ENCODE measurements at places on chromosomes 2 and 18.

DNA sequence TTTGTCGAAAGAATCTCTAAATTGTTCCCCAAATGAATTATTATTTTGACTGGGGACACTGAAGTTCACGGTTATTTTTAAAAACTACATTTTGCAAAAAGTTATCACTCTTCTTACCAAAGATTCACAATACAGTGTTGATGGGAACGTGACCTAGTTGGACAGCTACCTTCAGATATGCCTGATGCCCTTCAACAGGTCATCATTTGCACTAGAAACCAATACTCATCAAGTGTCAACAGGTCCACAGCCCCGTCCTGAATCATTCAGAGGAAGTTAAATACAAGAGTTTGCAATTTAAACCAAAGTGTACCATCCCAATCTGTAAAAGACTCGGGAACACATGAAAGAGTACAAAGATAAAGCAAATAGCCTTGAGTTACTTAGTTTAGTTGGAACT lies 28.3 kb downstream of the BCL2 start:
- DNase-seq, result no peak

GRCh38 chr18:9066358-9066757 lies 36.1 kb upstream of the NDUFV2 start:
- peak; percentile 96 for DNase-seq

DNA sequence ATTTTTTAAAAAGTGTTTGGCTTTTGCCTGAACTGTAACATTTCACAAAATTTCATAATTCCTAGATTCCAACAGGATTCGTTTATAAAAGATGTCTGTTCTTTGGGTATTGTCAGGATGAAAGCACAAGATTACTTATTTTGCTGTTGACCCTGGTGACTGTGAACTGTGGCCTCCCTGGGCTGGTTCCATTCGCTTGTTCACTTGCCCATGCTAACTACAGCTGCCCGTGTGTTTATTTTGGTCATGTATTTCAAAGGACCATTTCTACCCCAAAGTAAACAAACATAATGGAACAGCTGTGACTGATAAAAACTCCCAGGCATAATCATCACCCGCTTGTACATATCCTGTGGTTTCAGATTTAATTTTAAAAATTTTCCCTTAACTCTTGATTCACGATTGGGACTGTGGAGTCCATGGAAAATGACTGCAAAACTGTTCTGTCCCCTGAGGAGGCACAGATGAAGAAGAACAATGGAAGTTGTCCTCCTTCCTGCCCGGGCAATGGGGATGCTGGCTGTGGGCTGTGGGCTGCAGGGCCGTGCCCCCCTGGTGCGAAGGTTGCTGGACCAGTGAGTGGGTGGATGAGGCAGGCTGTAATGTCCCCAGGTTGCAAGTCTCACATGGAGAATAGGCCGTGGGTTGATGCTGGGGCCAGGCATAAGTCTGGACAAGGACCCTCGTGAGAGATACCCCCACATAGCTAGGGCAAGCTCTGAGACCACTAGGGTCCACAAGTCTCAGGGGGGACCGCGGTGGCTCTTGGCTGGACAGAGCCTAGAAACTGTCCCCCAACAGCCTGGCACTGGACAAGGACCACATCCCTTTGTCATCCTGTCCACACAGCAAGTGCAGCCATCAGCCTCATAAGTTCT lies 28.9 kb upstream of the HDAC4 start:
- no peak for DNase-seq

GRCh38 chr2:82879803-82880202 lies 1579.3 kb downstream of the SUCLG1 start:
- no peak for DNase-seq

GRCh38 chr2:240896871-240897692 lies 1.1 kb upstream of the MAB21L4 start:
- DNase-seq, result peak; percentile 87

DNA sequence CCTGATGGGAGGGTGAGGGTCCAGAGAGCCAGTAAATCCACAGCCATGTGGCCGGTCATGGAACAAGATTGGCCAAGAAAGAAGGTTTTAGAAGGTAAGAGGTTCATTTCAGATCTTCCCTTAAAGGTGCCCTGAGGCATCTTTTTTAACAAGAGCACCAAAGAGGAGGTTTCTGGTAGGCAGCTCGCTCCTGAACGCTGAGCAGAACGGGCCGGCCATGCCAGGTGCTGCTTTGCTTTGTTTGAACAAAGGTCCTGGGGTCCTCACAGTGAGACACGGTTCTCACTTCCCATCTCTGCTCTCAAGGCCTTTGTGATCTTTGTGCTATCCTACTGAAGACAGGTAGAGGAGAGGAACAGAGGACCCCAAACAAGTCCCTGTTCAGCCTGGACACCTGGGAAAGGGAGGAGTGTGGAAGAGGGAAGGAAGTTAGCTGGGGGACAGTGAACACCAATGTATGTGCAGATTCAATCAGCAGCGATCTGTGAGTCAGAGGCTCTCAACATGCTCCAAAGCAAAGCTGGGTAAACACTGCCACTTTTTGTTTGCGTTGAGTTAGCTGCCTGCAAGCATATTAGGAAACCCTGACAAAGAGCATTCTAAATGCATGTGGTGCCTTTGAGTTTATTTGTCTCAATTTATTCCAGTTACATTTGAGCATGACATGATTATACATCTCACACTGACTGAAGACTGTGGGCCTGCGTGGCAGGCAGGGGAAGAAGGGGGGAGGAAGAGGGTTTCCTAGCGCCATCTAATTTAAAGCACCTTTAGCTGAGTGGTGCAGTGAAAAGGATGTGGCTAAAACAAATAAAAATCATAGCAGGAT lies 102.4 kb downstream of the ASB1 start:
- DNase-seq, result no peak

DNA sequence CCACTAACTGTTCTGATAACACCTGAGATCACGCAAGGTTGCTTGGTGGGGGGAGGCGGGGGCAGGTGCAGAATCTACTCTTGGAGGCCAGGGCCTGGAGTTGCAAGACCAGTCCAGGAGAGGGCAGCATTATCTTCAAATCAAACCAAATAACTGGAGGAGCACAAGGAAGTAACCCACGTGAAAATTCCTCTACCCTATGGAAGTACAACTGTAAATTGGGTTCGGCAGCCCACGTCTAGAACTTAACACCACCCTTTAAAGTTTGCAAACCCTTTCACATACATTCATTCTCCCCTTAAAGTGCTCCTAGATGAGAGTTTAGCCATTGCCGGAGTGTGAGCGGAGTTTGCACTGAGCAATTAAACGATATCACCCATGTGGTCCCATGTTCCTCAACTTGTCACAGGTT lies 19.6 kb upstream of the CXCR1 start:
- DNase-seq, result peak; percentile 68

- DNase-seq, result no peak
Measured at GRCh38 chr2:135798762-135799161, 38.2 kb downstream of the LCT start.

DNA sequence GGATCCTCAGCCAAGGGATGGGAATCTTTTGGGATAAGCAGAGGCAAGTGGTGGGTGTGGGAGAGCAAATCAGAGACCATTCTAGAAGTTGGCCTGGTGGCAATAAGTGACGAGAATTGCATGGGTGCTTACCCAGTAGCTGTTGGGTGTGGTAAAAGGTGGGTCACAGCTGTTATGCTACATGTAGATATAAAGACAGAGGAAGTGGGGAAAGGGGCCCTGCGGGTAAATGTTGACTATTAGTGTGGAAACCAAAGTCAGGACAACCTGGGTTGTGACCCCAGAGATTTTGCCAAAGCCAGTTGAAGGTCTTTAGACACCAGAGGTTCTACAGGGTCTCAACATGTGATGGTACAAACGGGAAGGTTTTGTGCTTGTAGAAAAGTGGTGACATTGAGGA lies 443.6 kb upstream of the HNRNPA3 start:
- DNase-seq, result no peak

DNA sequence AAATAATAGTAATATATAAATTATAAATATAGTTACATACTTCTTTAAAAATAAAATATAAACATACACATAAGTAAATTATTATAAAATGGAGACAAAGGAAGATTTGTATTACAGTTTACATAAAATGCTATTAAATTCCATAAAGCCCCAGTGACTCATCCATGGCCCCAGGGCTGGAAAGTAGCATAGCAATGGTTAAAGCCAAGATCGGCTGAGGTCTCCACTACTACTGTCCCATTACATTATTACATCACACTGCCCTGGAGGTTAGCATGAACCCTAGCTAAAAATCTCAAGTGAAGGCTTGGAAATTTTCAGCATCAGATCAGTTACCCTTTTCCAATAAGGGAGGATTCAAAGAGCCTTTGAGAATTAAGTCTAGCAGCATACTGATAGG lies 936.2 kb downstream of the DSC3 start:
- no peak for DNase-seq

- no peak for DNase-seq
Measured at GRCh38 chr2:201837391-201837790, 31.1 kb downstream of the CDK15 start.

DNA sequence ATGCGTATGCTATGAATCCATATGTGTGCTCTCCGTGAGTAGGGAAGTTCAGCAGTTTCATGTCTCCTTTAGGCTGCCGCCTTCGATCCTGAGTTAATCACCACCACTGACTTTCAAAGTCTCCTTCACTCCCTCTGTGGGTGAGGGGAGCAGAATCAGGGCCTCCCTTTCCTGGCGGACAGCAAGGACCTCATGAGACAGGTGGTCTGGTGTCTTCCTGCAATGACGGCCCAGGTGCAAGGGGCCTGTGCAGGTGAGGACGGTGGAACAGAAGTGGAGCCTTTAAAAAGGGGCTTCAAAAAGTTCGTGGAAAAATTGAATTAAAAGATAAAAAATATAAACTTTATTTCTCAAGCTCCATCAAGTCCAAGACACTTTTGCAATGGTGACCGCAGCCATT lies 222.6 kb downstream of the TWIST2 start:
- no peak for DNase-seq

DNA sequence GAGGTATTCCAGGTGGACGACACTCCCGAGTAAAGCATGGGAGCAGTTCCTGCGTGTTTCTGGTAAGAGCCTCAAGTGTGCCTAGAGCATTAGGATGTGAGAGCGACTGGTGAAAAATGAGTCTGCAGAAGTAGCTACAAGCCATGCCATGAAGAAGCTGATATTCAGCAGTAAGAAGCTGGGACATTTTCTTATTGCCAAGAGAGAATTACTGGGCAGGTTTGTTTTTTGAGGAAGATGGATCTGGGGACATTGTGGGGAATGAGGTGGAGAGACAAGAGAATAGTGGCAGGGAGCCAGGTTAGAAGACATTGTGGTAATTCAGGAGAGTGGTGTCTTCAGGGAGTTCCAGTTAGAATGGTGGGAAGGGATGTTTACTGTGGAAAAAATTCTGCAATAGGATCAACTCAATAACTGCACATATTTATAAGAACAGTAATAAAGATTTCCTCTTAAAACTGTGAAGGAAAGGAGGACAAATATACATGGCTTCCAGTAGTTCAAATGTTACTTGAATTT lies 38.2 kb downstream of the CRIM1 start:
- no peak for DNase-seq

DNA sequence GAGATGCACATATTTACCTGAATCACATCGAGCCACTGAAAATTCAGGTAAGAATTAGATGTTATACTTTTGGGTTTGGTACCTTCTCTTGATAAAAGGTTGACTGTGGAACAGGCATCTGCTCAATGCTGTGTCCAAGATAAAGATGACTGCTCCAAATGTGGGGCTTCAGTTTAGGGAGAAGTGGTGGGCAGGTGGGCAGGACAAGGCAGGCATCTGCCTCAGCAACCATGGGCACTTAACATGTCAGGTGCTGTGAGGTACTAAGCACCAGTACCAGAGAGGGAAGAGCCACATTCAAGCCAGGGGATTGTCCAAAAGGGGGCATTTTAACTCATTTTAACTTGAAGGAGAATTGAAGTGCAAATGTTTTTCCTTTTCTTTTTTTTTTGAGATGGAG lies 14.0 kb downstream of the TYMS start:
- DNase-seq, result no peak

DNA sequence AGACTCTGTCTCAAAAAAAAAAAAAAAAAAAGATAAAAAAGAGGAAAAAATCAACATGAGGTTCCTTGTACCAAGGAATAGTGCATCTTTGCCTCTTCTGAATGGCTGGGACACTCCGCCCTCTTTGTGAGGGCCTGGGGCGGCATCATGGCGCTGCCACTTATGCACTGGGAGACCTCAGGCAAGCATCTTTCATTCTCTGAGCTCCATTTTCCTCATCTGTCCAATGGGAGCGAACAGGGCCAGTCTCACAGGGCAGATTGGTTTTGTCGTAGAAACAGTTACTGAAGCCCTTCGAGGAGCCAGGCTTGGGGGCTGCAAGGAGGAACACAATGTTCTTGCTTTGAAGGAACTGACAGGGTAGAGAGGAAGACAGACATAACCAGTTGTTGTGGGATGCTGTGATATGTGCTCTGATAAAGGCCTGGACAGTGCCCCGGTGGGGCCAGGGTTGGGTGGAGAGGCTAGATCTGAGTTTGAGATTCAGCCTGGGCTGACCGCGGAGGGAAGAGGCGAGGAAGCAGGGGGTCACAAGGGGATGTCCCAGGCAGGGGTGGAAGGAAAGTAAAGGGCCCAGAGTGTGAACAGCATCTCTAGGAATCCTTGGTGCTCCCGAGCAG lies 14.1 kb downstream of the ZFP36L2 start:
- DNase-seq, result no peak

DNA sequence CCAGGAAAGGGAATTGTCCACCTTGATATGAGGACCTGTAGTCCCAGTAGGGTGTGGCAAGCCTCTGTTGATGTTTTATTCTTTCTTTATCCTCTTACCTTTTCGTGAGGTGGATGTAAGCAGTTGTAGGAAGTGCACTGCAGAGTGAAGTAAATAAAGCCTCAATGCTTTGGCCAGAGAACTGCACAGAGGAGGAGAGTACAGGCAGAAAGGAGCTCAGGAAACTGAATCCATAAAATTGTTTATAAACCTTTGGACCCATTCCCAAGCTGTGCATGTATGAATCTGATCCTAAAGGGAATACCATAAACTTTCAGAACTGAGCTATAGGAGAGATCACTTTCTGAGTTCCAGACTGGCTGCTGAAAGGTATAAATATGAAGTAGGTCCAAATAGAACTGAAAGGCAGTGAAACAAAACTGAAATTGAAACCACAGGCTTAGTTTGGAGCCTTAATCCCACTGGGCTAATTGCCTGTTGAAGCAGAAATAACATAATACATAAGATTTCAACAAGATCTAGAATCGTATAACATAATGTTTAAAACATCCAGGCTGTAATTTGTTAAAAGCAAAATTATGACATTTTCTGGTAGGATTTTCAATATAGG lies 17.9 kb upstream of the SLC9A4 start:
- no peak for DNase-seq

GRCh38 chr2:56182420-56182819 lies 1.4 kb upstream of the CCDC85A start:
- no peak for DNase-seq

GRCh38 chr2:12774395-12774727 lies 57.6 kb downstream of the TRIB2 start:
- DNase-seq, result no peak

DNA sequence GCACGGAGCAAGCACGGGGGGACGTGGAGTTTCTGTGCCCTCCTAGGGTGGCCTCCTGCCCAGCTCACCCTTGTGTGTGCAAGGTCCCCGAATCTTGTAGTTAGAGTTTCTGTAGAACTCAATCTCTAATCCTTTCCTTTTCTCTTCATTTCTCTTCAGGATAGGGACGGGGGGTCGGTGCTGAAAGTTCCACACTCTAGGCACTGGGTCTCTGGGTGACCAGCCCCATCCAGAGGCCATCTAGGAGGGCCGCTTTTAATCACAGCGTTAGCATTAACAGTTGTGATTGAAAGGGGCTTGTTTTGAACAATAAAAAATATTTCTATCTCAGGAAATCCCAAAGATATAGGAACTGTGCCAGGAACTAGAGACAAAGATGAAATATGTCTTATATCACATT lies 10.5 kb downstream of the SOCS6 start:
- DNase-seq, result no peak

GRCh38 chr2:118697781-118698180 lies 149.7 kb downstream of the EN1 start:
- no peak for DNase-seq

All from RPMI8226 (cell line).